ENCODE measurements at places on chromosomes 13 and 19.

- DNase-seq: no peak
These were observed 369.7 kb upstream of the TSHZ3 start for GRCh38 chr19:31718898-31719297.

DNA sequence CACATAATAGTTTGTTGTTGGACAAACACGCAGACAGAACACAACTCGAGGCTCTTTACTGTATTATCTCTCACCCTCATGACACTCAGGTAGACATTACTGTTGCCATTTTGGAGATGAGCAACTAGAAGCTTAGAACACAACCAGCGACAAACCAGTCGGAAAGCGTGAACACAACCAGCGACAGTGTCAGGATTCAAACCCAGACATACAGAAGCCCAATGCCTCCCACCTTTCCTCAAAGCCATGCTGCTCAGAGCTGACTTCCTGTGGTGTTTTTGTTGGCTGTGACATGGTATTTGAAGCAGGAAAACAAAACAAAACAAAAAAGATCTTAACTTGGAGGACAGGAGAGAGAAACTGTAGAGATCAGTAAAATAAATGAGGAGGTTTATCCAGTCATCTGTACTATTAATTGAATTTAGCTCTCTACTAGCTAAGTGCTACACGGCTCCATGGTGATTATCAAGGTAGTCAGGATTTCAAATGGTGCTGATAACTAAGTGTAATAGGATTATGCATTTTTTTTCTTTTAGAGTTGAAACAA is 92.1 kb downstream of the STARD13 start:
- no peak for DNase-seq

GRCh38 chr19:40735013-40735771 is 15.1 kb downstream of the ACTMAP start:
- no peak for DNase-seq

DNA sequence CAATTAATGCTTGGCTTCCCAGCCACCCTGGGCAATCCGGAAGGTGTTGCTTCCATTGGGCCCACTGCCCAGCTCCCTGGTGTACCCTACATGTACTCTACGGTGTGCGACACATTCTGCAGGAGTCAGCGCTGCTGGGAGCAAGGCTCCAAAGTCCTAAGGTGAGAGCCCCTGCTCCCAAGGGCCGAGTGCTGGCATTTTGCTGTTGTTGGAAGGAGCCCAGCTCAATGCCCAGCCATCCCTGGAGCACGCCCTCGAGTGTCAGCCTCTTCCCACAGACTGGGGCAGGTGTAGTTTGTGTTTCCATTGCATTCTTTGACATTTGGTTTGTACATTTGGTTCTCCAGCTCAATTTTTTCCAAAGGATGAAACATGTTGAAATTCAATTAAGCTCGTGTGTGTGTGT is 64.6 kb downstream of the GGACT start:
- no peak for DNase-seq

- no peak for DNase-seq
These were observed 108.8 kb downstream of the KCTD15 start for GRCh38 chr19:33905473-33905936.

GRCh38 chr19:10395003-10395402 is 8.3 kb downstream of the CDC37 start:
- no peak for DNase-seq

DNA sequence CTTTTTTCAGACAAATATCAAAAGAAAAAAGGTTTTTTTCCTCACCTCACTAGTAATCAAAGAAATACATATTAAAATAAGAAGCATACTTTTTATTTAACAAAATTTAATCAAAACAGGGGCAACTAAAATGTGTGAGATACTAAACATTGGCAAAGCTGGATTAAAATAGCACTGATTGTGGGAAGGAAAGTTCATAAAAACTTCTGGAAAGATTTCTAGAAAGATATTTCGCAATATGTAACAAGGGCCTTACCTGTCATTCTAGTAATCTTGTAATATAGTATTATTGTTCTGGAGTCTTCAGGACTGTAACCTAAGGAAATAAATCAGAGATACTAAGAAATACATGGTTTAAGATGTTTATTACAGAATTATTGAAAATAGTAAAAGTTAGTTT is 482.5 kb downstream of the SUCLA2 start:
- DNase-seq: no peak

DNA sequence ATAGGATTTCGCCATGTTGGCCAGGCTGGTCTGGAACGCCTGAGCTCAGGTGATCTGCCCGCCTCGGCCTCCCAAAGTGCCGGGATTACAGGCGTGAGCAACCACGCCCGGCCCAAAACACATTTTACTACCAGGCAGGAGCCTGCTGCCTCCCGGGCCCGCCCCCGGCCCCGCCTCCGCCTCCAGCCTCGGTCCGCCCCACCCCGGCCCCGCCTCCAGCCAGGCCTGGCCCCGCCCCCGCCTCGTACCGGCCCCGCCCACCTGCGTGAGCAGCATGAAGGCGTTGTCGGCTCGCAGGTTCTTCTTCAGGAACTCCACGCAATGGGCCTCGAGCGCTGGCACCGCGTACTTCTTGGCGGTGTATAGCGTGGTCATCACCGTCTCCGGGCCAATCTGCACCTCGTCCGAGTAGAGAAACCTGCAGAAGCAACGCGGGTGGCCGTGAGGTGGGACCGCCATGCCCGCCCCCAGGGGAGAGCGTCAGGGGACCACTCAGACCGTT is 22.7 kb downstream of the BTBD2 start:
- DNase-seq: no peak

GRCh38 chr19:38649305-38650171 is 2.1 kb downstream of the ACTN4 start:
- DNase-seq: no peak

DNA sequence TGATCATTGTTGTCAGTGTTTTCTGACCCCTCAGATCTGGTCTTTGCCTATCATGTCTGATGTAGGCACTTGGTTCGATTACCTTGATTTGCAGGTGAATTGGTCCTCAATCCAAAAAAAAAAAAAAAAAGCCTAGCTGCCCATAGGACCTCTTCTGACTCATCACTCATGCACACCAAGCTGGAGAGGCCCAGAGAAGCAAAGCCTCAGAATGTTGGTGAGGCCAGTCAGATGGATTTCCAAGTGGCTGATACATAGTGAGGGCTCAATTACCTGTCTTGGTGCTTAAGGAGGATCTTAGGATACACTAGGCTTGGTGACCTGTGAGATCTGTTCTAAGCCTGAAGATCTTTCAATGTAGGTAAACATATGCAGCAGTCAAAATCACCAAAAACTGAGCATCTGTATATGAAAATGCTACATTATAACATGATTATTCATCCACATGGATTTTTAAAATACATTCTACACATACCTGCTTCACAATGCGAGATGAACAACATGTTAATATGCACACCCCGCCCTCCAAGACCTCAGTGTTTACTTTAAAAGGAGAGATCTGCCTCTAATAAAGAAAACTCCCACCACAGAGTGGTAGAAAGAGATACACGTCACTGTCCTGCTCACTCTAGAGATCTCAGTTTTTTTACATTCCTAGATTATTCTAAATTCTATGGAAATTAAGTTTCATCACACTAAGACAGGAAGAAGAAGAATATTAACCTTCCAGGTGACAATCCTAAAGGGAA is 79.9 kb upstream of the RAP2A start:
- DNase-seq: no peak

DNA sequence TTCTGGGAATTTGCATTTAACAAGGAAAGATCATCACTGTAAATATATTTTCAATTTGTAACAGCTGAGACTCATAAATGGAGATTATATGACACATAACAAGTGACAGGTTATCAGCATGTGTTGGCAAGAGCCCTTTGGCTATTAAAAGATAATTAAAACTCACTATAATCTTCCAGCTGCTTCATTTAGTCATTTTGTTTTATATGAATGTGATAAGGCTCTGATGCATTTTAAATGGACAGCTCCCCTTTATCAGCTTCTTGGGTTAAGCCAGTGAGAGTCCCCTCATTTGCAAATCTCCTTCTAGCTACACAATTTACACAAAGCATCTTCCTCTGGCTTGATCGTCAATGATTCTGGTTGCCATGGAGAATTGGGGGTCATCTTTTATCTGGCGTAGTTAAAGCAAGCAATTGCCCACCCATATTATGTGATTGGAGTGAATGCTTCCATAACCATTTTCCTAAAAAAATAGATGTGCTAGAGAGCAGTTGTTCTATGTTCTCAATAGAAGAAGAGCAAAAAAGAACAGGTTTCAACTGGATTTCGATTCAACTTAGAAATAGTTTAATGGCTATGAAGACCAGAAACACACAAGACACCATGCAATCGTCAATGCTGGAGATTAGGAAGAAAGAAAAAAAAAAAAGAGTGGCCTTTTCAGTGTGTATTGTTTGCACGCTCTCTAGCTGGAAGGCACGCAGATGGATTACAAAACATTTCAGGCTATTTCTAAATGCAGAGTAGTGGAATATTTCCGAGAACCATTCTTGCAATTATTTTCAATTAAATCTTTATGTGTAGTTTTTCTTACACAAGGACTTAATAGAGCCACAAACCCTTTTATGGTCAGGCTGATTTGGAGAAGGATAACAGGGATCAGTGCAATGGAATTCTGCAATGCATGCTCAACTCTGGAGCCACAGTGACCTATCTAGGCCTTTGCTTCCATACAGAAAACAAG is 27.4 kb downstream of the STARD13 start:
- DNase-seq: no peak

- DNase-seq: no peak
These were observed 8.0 kb downstream of the ZNF551 start for GRCh38 chr19:57689750-57690149.
